ENCODE measurements at places on chromosomes 3 and 15.

- no peak for DNase-seq
These were observed 178.9 kb downstream of the KCNMB2 start for GRCh38 chr3:178714925-178715832.

- no peak for DNase-seq
These were observed 157.3 kb upstream of the UBE2E1 start for GRCh38 chr3:23648326-23648995.

GRCh38 chr15:61396235-61396919 lies 167.3 kb upstream of the RORA start:
- no peak for DNase-seq

DNA sequence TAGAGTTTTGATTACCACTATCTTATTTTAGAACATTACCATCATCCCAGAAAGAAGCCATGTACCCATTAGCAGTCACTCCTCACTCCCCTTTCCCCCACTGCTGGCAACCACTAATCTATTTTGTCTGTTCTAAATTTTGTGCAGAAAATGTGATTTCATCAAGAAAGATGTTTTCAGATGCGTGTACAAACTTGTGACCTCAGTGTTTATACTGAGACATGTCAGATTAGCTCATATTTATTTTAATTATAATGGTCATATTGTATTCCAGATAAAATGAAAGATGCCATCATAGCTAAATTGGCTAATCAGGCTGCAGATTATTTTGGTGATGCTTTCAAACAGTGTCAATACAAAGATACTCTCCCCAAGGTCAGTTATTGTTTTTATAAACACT lies 27.8 kb downstream of the PDCD6IP start:
- DNase-seq, result no peak

- DNase-seq, result no peak
These were observed 95.6 kb downstream of the DHX36 start for GRCh38 chr3:154228561-154229216.

- no peak for DNase-seq
These were observed 30.1 kb upstream of the IP6K2 start for GRCh38 chr3:48747015-48747615.

GRCh38 chr3:148307443-148307843 lies 390.3 kb upstream of the AGTR1 start:
- no peak for DNase-seq

GRCh38 chr3:103685939-103686338 lies 1251.1 kb downstream of the ZPLD1 start:
- no peak for DNase-seq

DNA sequence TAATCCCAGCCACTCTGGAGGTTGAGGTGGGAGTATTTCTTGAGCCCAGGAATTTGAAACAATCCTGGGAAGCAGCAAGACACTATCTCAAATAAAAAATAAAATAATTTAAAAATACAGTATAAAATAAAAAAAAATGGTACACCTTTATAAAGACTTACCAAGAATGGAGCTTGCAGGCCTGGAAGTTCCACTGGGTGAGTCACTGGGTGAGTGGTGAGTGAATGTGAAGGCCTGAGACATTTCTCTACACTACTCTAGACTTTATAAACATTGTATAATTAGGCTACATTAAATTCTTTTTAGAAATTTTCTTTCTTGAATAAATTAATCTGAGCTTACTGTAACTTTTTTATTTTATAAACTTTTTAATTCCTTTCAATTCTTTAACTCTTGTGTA lies 609.1 kb upstream of the BCHE start:
- no peak for DNase-seq

DNA sequence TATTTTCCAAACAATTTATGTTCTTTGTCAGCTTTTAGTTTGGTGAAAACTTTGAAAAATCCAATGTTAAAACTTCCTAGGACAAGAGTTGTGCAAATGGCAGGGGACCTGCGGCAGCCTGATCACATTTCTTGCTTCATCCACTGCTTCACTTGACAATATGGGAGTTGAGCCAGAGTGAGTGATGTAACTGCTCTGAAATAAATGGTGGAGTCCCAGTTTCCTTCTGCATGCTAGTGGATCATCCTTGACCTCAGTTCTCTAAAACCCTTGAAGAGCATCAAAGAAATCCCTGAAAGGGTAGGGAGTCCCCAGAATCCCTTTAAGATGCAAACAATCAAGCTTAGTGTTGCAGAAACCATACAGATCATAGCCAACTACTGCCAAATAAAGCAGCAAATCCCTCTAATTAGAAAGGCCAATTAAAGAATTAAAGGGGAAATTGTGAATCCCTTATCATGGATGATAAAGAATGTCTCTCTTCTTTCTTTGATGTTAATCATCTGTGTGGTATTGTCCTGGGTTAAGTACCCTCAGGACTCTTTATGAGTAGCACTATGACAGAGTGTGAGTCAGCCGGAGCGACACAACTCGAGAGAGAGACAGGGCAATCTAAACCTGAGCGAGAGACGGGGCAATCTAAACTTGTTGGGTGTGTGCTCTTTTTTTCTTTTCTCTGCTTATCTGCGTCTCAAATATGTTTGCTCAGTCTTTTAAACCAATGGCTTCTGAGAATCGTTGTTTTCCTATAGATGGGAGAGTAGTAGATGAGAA lies 41.8 kb upstream of the GAP43 start:
- DNase-seq, result no peak

GRCh38 chr3:16533928-16534574 lies 20.6 kb upstream of the RFTN1 start:
- DNase-seq, result no peak

GRCh38 chr15:35973029-35973428 lies 427.1 kb upstream of the DPH6 start:
- DNase-seq, result no peak

DNA sequence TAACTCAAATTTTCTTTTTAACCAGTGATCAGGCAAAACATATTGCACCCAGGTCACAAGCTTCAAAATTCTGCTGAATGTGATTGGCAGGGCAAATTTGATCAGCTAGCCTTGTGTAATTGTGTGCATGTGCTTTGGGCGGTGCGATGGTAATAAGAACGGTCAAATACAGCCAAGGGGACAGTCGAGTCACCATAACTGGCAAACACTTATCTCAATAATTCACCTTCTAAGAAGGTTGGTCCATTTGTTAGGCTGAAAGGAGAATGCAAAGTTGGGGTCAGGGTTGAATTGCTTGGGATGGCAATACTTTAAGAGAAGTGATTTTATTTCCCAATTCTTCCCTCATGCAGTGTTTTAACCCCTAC lies 302.4 kb upstream of the PDZRN3 start:
- no peak for DNase-seq

- DNase-seq, result no peak
These were observed 32.1 kb downstream of the GRK7 start for GRCh38 chr3:141795276-141795675.

- no peak for DNase-seq
These were observed 121.8 kb downstream of the CACNA2D3 start for GRCh38 chr3:54243960-54244682.

DNA sequence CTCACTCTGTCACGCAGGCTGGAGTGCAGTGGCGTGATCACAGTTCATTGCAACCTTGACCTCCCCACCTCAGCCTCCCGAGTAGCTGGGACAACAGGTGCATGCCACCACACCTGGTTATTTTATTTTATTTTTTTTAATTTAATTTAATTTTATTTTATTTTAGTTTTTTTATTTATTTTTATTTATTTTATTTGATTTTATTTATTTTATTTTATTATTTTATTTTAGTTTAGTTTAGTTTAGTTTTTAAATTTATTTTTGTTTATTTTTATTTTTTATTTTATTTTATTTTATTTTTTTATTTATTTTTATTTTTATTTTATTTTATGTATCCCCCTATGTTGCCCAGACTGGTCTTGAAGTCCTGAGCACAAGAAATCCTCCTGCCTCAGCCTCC lies 202.3 kb upstream of the SLCO3A1 start:
- no peak for DNase-seq

DNA sequence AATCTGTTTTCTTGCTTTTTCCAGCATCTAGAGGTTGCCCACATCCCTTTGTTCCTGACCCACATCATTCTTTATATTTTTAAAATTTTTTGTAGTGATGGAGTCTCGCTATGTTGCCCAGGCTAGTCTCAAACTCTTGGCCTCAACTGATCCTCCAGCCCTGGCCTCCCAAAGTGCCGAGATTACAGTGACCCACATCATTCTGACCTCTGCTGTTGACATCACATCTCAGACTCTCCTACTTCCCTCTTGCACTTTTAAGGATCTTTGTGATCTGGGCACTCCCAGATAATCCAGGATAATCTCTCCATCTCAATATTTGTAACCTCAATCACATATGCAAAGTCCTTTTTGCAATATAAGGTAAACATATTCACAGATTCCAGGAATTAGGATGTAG lies 266.6 kb downstream of the MEX3B start:
- DNase-seq, result no peak

DNA sequence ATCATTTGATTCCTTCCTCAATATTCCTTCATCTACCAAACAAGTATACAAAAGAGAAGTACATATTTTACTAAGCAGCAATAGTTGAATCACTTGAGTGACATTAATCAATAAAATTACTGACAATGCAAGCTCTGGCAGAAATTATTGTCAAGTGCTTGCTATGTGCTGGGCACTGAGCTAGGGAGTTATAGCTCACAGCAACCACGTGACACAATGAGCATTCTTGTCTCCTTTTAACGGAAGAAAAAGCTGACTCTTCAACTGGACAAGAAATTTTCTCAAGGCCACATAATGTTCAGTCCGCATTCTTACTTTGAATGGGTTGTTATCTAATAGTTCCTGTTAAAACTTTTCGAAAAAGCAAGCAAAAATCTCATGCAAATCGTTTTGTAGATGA lies 500.1 kb downstream of the PYDC2 start:
- DNase-seq, result no peak

DNA sequence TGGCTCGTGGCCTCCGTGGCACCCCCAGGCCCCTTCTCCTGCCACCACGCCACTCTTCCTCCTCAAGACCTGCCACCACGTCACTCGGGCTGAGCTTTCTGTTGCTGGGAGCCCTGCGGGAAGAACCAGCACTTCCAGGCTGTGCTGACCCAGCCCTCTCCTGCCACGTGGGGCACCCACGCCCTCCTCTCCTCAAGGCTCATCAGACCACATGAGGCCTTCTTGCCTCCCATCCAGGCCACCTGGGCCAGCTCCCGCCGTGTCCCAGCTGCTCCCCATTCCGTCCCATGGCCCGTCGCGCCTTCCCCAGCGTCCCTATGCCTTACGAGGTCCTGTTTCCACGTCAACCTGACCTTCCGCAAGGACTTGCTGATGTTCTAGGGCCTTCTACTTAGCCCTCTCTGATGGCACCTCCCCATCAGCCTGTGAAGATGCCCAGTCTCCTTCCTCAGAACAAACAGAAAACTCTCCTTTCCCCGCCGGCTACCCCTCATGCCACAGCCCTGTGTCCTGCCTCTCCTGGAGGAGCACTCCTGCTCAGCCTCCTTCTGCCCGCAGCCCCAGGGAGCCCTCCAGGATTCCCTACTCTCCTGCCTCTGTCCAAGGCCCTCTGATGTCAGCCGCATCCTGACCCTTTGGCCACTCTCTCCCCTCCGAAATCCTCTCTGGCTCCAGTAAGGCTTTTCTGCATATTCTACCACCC lies 71.1 kb upstream of the BLM start:
- no peak for DNase-seq

DNA sequence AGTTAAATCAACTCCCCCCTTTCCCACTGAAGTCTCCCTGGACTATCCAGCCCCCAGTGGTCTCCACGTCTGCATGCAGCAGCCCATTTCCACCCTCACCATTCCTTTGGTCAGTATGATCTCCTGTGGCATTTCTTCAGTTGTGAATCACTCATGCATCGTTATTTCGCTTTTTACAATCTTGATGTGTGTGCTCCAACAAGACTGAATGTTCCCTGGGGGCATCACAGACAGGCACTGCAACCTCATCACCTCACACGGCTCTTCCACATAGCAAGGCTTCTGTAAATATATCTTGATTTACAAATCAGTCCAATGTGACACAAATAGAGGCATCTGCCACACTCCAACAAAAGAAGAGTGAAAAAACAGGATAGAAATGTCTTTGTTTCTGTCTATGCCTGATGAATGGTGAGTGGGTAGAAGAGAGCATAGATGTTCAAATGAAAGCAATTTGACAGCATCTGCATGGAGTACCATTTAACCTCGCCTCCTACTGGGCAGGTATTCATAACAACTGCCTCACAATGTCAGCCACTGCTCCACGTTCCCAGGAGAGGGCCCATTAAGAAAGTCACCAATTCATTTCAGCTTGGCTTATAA lies 5.2 kb downstream of the HEG1 start:
- no peak for DNase-seq

GRCh38 chr3:99919694-99920093 lies 102.0 kb downstream of the CMSS1 start:
- no peak for DNase-seq

DNA sequence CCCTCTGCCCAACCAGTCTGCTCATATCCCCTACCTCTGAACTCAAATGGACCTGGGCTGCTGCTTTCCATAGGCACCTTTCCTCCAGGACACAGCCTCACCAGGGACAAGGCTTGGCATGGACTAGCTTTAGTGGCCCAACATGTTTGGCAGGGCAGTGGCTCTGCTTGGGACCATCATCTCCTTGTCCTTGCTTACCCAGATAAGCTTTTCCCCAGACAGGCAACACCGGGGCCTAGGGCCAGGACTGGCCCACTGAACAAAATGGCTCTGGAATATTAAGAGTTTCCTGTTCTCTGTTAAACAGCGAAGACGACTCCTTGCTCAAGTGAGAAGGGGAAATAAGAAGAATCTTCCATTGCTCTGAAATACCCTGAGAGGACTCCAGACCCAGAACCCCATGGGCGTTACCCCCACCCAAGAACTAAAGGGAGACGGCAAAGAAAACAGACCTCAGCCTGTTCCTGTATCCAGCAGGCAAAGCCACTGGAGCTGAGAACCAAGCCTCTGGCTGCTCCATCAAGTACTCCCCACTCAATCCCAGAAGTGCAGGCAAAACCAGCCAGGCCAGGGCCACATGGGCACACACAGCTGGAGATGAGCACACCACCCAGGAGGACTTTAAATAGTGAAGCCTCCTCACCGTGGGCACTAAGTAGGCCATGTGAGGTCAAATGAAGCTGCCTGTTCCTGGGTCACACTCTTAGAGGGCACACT lies 45.5 kb downstream of the CTNNB1 start:
- DNase-seq, result no peak

DNA sequence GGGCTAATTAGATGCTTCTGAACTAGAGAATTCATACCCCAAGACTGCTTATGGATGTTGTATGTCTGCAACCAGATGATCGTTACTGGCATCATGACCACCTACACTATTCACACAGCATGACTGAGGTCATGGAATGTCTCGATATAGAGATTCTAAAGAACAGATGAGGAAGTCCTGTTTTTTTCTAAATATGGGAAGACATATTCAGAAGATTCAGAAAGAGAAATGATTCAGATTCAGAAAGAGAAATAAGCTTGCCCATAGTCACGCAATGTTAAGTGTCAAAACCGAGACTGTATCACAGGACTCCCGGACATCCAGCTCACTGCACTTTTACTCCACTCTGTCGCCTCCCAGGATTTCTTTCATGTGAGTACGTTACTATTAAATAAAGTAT lies 136.2 kb downstream of the TPRG1 start:
- no peak for DNase-seq

DNA sequence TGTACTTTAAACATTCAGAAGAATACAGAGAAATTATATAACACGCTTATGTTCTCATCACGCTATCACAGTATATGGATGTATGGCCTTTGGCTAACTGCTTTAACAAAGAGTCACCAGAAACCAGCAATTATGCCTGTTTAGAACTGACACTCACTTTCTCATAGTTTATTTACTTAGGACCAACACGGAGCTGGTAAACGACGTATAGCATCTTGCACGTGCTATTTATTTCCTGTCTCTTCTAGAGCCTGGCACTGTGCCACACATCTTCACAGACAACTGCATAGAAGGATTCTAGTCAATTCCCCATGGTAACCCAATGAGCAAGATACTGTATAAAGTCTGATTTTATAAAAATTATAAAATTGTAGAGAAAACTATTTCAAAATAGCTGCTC lies 43.6 kb downstream of the TBC1D2B start:
- DNase-seq, result peak; percentile 72
